Left ventricle myocardium inferior (tissue), 1 donor: ENCODE measurements at places on chromosomes 5 and 9. TPM values are rescaled to one million over a fixed set of nuclear protein-coding genes. Genes with fewer than 3 reads are reported as not detected.

DNA sequence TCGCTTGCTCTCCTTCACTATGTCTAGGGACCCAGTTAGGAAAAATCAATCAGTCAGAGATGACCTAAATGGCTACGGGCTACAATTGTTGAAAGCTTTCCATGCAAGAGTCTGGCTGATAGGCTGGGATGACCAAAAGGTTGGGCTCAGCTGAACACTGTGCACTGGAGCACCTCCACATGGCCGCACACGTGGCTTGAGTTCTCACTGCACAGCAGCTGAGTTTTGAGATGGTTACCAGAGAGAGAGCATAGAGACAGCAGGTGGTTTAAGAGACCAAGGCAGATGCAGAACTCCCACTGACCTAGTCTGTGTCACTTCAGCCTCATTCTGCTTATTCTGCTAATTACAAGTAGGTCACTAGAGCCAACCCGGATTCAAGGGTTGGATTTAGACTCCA, 2354.8 kb upstream of the C9orf72 start:
- no peak overlapping the region for H3K4me3 ChIP-seq
- H3K27me3 ChIP-seq, result no peaks in the 10 kb centered on the region
- no peak overlapping the region for H3K27ac ChIP-seq

GRCh38 chr5:82738681-82739269, 338.4 kb downstream of the TMEM167A start:
- no peaks in the 10 kb centered on the region for H3K4me1 ChIP-seq
- H3K36me3 ChIP-seq, result no peaks in the 10 kb centered on the region
- H3K27ac ChIP-seq, result no peak overlapping the region
- no peak overlapping the region for H3K4me3 ChIP-seq

GRCh38 chr9:106643211-106643930, 219.6 kb upstream of the ZNF462 start:
- no peaks in the 10 kb centered on the region for H3K36me3 ChIP-seq
- H3K27me3 ChIP-seq, result no peaks in the 10 kb centered on the region
- H3K27ac ChIP-seq, result no peak overlapping the region
- no peaks in the 10 kb centered on the region for H3K4me1 ChIP-seq
- no peak overlapping the region for H3K4me3 ChIP-seq

DNA sequence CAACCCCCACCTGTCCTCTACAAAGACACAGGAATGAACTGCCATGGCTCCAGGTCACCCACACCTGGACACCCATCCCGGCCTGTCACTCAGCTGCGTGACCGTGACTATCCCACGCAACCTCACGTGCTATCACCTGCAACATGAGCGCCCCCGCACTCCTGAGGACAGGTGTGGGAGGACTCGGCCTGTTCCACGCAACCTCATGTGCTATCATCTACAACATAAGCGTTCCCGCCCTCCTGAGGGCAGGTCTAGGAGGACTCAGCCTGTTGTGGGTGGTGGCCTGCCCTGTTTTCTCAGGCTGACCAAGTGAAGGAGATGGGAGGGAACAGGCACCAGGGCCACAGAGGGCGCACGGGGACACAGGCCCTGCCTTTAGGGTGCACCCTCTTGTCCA, 4.1 kb downstream of the QSOX2 start:
- no peaks in the 10 kb centered on the region for H3K36me3 ChIP-seq
- DNase-seq, result no peak
- H3K27ac ChIP-seq, result no peak overlapping the region
- no peak overlapping the region for H3K4me3 ChIP-seq
- H3K27me3 ChIP-seq, result no peaks in the 10 kb centered on the region
- peaks cover 81% of the 10 kb centered on the region for H3K4me1 ChIP-seq

GRCh38 chr9:108081112-108081511, 591.5 kb upstream of the KLF4 start:
- no peak for DNase-seq
- H3K4me3 ChIP-seq, result no peak overlapping the region
- no peaks in the 10 kb centered on the region for H3K27me3 ChIP-seq
- no peak overlapping the region for H3K27ac ChIP-seq

PCDHGB6 gene
- 5.0 TPM for total RNA-seq

CDH6 gene
- 2.8 TPM for total RNA-seq

SLC36A3 gene
- not detected for total RNA-seq
